ENCODE measurements at places on chromosomes 6 and 20.

GRCh38 chr6:112477125-112477524 is 130.0 kb downstream of the RFPL4B start:
- DNase-seq, result no peak

DNA sequence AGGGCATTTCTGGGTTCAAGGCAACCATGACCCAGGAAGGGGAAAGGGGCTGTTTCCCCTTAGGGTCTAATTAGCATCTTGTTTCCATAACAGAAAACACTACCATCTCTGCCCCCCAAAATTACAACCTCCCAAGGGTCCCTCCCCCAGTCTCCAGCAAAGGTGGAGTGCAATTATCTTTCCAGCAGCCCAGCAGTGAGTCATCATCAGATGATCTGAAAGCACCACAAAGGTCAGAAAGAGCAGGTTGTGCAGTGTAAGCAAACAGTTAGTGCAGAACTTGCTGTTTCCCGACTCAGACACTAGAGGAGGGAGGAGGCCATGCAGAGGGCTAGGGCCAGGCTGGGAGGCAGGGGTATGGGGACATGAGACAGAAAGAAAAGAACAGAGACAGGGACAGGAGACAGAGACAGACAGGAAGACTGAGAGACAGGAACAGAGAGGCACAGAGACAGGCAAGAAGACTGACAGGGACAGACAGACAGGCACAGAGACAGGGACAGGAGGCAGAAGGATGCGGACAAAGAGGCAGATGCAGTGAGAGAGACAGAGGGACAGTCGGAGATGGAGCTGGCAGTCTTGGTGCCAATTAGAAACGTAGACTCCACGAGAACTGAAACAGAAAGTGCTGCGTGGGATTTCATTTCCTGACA is 62.5 kb downstream of the PYGB start:
- DNase-seq, result no peak

GRCh38 chr20:5448449-5449118 is 131.8 kb upstream of the PROKR2 start:
- DNase-seq, result no peak

DNA sequence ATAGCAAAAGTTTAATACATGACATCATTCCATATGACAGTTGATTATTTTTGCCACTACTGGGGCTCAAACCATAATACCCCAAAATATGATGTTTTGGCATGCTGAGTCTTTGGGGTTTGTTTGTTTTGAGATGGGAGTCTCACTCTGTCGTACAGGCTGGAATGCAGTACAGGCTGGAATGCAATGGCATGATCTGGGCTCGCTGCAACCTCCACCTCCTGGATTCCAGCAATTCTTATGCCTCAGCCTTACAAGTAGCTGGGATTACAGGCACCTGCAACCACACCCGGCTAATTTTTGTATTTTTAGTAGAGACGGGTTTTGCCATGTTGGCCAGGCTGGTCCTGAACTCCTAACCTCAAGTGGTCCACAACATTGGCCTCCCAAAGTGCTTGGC is 1.3 kb upstream of the MRS2 start:
- DNase-seq, result no peak

- DNase-seq, result peak; percentile 79
These were observed 215.2 kb upstream of the ZNF184 start for GRCh38 chr6:27688014-27688586.

DNA sequence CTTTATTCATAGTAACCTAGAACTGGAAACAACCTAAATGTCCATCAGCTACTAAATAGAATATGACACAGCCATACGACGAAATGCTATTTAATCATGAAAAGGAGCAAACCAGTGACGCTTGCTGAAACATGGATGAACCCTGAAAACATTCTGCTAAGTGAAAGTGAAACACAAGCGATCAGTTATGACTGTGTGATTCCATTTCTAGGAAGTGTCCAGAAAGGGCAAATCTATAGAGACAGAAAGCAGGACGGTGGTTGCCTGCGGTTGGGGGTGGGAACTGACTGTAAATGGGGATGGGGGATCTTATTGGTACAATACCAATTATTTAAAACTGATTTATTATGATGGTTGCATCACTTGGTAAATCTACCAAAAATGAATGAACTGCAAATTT is 126.8 kb downstream of the IPCEF1 start:
- DNase-seq, result no peak

- no peak for DNase-seq
These were observed at the start of gene ATAT1 for GRCh38 chr6:30626484-30627366. ATAT1 (plus strand) TSS chr6:30626874.

GRCh38 chr6:134908906-134909516 is 40.9 kb downstream of the ALDH8A1 start:
- DNase-seq, result no peak

DNA sequence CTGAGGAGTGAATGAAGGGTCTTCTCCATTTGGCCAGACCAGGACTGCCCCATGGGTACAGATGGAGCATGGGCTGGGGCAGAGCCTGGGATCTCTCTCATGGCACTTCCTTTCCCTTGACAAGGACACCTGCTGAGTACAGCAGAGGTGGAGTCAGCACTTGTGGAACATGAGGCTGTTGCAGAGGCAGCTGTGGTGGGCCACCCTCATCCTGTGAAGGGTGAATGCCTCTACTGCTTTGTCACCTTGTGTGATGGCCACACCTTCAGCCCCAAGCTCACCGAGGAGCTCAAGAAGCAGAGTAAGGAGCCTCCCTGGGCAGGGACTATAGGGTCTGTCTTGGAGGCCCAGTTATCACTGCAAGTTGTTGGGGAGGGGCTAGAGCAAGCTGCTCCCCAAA is 29.6 kb downstream of the GSS start:
- no peak for DNase-seq

Data from GF-D8 (cell line).